ENCODE measurements at places on chromosomes 12 and 14.

- no peak for DNase-seq
Observed at GRCh38 chr14:68335312-68335711, 457.6 kb downstream of the ZFP36L1 start.

- DNase-seq: peak; percentile 46
Observed at GRCh38 chr14:35292770-35293561, 784 bp downstream of the PSMA6 start.

DNA sequence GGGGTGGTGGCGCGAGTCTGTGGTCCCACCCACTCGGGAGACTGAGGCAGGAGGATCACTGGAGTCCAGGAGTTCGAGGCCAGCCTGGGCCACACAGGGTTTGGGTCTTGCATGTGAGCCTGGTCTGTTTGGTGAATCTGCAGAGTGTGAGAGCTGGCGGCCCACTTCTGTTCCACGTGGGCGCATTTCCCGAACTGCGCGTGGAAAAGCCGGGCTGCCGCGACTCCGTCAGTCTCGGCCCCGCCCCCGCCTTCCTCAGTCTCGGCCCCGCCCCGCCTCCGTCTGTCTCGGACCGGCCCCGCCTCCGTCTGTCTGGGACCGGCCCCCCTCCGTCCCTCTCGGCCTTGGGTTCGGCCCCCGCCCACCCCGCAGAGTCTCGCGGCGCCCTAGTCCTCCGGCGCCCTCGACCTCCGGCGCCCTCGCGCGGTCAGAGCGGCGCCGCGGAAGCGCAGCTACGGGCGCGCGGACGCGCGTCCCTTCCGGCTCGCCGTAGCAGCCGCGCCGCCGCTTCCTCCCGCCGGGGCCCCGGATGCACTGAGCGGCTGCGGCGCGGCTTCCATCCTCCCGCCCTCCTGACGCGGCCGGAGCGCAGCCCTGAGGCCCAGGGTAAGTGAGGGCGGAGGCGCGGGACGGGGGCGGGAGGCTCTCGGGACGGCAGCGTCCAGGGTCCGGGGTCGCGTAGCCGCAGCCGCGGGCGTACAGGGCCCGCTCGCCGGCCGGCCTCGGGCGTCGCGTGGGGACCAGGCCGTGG is at the start of gene EP400:
TSS of gene EP400 (plus strand) at position 512 of the 751 bp plus-strand sequence. CDS start 10,678 bp downstream, outside the sequence.
- peak; percentile 96 for DNase-seq

DNA sequence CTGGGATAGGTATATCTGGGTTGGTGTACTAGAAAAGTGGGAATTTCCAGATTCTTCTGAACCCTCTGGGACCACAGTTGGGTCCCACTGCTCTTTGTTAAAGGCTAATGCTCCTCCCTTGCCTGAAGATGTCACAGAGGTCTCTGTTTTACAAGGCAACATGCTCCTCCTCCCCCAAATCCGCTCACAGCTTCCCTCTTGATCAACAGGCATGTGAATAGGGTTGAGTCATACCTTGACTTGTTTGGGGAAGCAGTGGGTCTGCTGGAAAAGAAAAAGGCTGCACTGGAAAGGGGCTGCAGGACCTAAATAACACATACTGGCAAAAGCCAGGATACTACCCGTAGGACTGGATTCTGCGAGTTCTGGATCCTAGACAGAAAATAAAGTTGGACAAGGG is 165.4 kb upstream of the TMEM260 start:
- no peak for DNase-seq

Measured in activated CD4-positive, alpha-beta T cell treated with anti-CD3 and anti-CD28 coated beads, Interleukin-10, Interleukin-2, amounts not matched to agents 100 ng/mL and 50 ng/mL, durations not matched to agents 16 hours and 8 hours (primary cell).